ENCODE measurements at places on chromosomes 6 and 20. TPM values are rescaled to one million over a fixed set of nuclear protein-coding genes. Genes with fewer than 3 reads are reported as not detected.

Gene SIRPD
- not detected for polyA plus RNA-seq

Gene PSORS1C2
- 0.15 TPM for polyA plus RNA-seq

Gene CYP21A2
- polyA plus RNA-seq, result 0.55 TPM

Gene C6orf58
- 1.2 TPM for polyA plus RNA-seq

Gene LHFPL5
- polyA plus RNA-seq, result not detected
